Right lung (tissue), 10 donors: ENCODE measurements at places on chromosomes 16 and 17.
A peak's percentile ranks its signal among the peaks of the same experiment; 100 is the strongest.

GRCh38 chr17:13583996-13584700 is 17.6 kb downstream of the HS3ST3A1 start:
- no peak for DNase-seq

DNA sequence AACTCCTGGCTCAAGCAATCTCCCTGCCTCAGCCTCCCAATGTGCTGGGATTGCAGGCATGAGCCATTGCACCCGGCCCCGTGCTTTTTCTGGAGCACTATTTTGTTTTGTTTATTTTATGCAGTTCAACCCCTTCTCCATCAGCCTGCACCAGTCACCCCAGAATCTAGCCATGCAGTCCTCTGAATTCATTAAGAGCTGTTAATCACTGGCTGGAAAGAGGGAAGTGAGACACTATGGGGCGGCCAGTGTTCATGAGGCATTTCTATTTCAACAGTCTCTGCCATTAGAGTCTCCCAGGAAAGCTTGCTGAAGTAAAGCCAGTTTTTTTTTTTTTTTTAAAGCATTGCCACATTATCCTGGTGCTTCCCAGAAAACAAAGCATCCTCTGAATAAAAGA is 1.7 kb downstream of the VWA3A start:
- DNase-seq: no peak

- no peak for DNase-seq
These were observed 94.6 kb upstream of the DHX40 start for GRCh38 chr17:59470624-59471297.

GRCh38 chr17:17346428-17347233 is 43.5 kb downstream of the NT5M start:
- DNase-seq: no peak

GRCh38 chr16:77617996-77618395 is 104.3 kb upstream of the NUDT7 start:
- no peak for DNase-seq

DNA sequence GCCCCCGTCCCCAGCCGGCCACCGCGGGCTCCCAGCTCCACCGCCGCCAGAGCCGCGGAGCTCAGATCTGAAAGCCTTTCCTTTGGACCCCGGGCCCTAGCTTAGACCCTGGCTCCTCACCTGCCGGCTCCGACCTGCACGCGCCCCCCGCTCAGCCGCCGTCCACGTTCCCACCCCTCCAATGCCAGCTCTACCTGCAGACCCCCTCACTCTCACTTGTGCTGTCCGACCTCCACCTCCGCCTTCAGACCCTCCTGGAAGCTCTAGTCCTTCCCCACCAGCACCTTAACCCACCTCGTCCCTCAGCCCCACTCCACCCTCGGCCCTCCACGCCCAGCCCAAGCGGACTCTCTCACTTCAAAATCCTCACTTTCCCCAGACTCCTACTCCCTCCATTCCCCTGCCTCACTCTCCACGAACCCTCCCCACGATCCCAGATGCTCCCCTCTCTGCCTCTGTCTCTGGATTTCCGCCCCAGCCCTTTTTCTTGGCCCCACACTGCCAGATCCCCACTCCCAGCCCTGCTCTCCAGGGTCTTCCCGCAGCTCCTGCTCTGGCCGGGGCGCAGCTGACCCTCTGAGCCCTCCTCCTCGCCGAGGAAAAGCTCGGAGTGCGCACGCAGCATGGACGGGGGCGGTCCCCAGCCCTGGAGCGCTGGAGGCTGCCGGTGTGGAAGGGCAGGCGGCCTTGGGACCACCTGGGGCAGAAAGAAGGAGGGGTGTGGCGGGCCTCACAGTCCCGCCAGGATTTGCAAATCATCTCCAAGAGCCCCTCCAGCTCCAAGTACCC is at the start of gene TMEM114:
TMEM114 (minus strand) TSS at position 612 of the 789 bp plus-strand sequence. CDS start 673 bp downstream, outside the sequence.
- no peak for DNase-seq

- DNase-seq: no peak
These were observed 29.4 kb upstream of the CACNG5 start for GRCh38 chr17:66805567-66805966.

DNA sequence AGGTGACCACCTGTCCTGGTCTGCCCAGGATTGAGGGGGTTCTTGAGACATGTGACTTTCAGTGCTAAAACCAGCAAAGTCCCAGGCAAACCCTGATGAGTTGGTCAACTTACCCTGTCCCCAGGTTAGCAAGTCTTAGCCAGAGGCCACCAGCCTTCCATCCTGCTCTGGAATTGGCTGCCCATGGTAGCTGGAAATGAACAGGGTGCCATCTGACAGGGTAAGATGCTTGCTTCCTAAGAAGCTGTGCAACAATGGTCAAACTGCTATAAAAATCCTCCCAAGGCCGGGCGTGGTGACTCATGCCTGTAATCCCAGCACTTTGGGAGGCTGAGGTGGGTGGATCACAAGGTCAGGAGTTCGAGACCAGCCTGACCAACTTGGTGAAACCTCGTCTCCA is 22.8 kb upstream of the MTMR4 start:
- DNase-seq: no peak

DNA sequence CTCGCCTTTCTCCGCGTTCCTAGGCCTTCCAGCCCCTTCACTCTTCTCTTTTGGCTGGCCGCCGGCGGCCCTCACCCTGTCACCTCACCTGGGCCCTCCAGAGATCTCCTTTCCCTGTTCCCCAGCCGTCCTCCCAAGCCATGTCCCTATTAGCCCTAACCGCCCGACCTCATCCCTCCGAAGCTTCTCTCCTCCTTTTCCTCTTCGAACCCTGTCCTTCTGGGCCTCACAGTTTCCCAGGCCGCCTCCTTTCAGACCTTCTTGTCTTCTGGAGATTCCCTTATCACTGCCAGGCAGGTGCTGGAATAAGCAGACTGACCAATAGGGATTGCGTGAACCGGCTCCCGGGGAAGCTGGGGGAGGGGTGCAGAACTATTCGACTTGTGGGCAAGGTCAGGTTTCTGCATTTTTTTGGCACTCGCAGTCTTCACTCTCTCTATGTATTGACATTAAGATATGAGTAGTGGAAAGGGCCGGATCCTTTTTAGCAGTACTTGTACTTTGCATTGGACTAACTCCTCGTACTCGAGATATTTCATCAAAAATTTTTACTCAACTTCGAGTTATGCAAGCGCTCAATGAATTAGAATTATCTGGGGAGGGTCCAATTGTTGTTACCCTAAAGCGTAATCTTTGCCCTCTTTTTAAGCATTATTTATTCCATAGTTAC is 690 bp downstream of the RHOT1 start:
- peak; percentile 52 for DNase-seq

GRCh38 chr16:74608944-74609343 is 2.0 kb upstream of the GLG1 start:
- no peak for DNase-seq

DNA sequence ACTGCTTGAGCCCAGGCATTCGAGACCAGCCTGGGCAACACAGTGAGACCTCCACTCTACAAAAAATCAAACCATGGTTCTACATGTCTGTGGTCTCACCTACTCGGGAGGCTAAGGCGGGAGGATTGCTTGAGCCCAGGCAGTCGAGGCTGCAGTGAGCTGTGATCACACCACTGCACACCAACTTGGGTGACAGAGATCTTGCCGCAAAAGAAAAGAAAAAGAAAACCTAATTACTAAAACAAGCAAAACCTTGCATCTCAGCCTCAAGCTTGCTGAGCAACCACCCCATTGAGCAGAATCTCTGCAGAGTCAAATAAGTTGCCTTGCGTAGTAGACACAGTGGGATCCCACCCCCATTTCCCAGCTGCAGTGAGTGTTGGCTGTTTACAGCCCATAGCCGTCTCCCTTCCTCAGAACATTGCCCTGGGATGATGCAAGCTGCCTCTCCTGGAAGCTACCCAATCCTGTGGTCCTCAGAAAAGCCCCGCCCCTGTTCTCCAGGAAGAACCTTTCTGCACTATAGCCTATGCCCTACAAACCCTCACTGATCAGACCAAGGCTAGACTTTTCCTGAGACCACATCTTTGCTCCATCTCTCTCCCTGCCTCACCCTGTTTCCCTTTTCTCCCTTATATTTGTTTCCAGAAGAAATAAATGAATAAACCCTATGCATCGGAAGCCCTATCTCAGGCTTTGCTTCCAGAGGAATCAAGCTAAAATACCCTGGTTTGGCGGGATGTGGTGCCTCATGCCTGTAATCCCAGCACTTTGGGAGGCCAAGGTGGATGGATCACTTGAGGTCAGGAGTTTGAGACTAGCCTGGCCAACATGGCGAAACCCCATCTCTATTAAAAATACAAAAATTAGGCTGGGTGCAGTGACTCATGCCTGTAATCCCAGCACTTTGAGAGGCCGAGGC is 16.7 kb upstream of the ERN2 start:
- no peak for DNase-seq

- no peak for DNase-seq
These were observed 18.0 kb downstream of the CA5A start for GRCh38 chr16:87918338-87918737.

DNA sequence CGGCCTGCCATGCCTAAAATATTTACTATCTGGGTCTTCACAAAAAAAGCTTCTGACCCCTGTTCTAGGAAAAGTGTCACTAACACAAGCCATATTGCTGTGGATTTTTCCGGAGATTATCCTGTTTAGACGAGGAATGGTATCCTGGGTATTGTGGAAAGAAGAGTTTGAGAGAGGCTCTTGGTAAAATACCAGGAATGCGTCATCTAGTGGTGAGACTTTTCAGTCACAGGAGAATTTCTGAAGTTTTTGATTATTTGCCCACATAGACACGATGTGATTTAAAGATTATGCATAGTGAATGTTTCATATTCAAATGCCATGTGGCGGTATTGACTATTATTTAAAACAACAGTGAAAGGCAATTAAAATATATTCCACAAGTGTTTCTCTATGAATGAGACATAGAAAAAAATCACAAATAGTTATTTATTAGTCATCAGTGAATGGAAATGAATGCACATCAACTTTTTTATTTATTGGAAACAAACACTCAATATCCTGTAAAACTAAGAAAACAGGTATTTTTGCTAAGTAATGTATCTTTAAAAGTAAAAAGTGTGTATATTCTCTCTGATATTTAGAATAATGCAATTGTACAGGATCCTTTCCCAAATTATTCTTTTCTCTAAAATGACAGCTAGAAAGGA is 7.8 kb downstream of the KRT28 start:
- DNase-seq: peak; percentile 62

- no peak for DNase-seq
These were observed 22.8 kb upstream of the CNEP1R1 start for GRCh38 chr16:50002190-50002589.

DNA sequence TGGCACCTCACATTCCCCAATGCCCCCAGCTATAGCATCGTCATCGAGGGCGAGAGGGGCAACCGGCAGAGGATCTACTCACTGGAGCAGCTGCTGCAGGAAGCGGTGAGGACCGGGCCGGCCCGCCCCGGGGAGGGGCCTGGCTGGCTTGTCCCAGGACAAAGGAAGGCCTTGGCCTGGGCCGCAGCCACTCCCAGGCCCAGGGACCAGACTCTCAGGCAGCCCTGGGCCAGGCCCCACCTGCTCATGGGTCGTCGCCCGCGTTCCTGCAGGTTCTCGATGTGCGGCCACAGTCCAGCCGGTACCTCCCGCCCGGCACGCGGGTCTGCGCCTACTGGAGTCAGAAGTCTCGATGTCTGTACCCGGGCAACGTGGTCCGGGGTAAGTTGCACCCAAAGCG is 53.4 kb downstream of the ACTG1 start:
- no peak for DNase-seq

GRCh38 chr16:997440-998051 is 16.0 kb downstream of the SOX8 start:
- no peak for DNase-seq

GRCh38 chr16:27447301-27447700 is 45.3 kb downstream of the IL21R start:
- no peak for DNase-seq

DNA sequence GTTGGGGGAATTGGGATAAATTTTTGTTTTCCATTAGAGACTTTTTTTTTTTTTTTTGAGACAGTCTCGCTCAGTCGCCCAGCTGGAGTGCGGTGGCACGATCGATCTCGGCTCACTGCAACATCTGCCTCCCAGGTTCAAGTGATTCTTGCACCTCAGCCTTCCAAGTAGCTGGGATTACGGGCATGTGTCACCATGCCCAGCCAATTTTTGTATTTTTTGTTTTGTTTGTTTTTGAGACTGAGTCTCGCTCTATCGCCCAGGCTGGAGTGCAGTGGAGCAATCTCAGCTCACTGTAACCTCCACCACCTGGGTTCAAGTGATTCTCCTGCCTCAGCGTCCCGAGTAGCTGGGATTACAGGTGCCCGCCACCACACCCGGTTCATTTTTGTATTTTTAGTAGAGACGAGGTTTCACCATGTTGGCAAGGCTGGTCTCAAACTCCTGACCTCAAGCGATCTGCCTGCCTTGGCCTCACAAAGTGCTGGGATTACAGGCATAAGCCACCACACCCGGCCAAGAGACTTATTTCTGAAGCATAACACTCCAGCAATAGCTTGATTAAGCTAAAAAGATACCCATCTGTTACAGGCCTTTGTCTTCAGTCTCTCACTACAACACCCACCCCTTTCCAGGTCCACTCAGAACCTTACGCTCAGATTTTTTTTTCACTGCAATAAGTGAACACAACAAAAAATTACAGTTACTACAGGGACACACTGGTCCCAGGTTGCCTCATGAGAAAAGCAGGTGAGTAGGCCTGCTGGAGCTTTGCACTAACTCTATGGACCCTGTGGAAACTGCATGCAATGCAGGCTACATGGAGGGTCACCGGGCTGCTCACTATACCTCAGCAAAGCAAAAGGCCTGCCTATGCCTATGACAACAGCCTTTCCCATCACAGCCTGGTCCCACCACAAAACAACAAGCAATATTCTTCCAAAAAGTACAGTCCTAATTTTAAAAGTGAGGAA is 34.6 kb downstream of the KANSL1 start:
- no peak for DNase-seq

DNA sequence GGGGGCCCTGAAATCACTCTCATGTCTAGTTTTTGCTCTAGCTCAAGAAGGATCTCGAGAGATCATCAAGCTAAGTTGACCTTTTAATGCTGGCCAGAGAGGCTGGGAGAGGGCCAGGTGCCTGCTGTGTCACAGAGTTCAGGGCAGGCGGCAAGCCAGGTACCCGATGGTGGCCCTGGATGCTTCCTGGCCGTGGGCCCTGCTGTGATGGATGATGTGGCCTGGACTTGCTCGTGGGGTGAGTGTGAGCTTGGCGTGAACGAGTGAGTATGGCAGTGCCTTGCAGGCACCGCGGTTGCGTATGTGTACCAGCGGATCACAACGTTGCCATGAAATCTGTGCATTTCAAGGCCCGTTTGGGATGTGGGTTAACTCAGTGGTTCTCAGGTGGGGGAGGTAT is 7.4 kb downstream of the IRF8 start:
- no peak for DNase-seq

DNA sequence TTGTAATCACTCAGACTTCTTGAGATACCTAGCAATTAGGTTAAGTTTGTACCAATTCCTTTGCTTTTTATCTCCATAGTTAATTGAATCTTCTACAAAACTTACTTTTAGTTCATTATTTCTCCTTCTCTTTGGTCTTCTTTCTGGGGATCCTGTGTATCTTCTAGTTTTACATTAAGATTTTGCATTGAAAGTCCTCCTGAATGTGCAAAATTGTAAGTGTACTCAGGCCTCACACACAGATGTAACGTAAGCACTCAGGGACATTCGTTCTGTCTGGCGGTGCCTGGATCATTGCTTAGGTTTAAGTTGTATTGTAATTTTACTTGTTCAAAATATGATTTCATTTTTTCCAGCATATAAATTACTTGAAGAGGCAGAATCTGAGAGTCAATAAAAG is 222.6 kb upstream of the CPHXL start:
- DNase-seq: no peak

- no peak for DNase-seq
These were observed 1.4 kb downstream of the GAN start for GRCh38 chr16:81316176-81316496.

GRCh38 chr17:60720763-60721531 is 43.3 kb downstream of the BCAS3 start:
- peak; percentile 63 for DNase-seq
